Kasumi-1 (cell line): ENCODE measurements at places on chromosomes 2 and 18.

- no peak for DNase-seq
Observed at GRCh38 chr2:167987558-167987957, 259.8 kb downstream of the STK39 start.

GRCh38 chr2:24970483-24971285 lies 1.1 kb downstream of the DNAJC27 start:
- peak; percentile 25 for DNase-seq

DNA sequence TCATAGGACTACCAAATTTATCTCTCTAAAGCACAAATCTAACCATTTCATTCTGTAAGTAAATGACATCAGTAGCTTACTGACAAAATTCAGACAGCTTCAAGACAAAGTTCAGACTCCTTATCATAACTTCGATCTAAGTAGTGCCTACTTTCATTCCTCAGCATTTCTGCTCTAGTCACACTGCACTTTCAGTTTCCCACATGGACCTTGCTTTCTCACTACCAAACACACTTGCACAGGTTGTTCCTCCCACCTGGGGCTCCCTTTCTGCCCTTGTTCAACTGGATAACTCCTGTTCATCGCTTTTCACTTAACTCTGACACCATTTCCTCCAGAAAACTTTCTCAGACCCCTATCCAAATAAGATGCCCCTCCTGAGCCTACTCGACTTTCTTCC lies 22.1 kb upstream of the CCDC150 start:
- no peak for DNase-seq

- no peak for DNase-seq
Observed at GRCh38 chr2:83874712-83875430, 584.2 kb downstream of the SUCLG1 start.

- DNase-seq = peak; percentile 86
Observed at GRCh38 chr2:113863144-113863543, 26.7 kb upstream of the ACTR3 start.

DNA sequence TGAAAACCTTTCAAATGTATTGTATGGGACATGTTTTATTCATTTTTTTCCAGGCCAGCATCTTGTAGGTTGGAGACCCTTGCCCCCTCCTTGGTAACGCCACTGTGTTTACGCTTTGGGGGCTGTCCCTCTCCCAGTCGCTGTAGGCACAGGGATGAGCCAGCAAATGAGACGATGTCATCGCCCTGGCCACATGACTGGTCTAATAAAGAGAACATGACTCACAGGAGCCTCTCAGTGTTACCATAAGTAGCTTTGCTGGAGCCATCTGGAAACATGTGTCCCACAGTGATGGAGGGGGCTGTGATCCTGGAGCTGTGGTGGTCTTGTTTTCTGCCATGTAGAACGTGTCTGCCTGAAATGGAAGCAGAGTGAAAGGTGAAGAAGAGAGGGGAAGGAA lies 78.9 kb downstream of the CD8B2 start:
- DNase-seq = no peak

- DNase-seq = no peak
Observed at GRCh38 chr18:24246143-24246542, 107.3 kb downstream of the CABYR start.

DNA sequence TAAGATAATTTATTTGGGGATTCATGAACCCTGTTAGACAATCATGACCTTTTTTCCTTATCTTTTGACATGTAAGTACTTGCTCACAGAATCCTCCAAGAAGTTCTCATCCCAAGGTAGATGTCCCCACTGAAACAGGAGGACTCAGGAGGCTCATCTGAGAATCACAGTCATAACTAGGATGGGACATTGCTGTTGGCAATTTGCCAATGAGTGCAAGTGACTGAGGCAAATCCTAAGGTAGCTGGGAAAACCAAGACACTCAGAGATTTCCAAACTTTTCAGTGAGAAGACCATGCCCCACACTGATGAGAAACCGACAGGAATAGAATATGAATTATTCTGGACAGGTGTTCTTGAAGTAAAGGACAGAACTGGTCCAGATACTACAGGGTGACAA lies 735.0 kb downstream of the TMEM182 start:
- DNase-seq = no peak

DNA sequence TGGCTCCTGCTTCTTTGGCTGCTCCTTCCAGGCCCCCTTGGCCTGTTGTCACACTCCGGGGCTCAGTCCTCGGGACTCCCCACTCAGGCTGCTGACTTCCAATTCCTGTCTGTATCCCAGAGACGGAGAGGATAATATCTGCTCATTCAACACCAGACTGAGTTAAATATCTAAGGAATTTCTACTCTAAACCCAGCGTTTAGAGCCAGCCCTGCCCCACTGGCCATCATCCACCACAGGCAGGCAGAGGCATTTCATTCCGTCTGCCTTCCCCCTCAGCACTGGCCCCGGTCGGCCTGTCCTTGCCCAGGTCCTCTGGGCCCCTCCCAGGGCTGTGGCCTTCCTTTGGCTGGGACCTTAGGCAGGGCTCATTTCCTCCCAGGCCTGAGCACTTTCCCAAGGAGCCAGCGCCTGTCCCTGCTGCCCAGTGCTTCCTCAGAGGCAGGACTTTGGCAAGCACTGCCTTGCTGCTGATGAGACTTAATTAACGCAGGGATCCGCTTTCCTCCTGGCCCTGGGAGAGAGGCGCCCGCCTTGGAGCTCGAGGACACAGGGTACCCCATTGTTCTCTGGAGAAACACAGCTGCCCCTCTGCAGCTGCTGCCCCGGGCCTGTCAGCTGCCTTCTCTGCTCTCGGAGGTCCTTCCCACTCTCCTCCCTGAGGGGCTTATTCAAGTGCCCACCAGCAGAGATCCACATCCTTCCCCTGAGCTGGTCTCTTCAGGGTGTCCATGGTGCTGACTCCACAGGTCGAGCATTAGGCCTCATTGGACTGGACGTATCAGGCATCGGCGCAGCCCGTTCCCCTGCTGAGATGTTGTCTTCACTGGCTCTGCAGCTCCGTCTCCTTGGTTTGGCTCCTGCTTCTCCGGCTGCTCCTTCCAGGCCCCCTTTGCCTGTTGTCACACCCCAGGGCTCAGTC lies 42.8 kb downstream of the ATOH8 start:
- DNase-seq = no peak

DNA sequence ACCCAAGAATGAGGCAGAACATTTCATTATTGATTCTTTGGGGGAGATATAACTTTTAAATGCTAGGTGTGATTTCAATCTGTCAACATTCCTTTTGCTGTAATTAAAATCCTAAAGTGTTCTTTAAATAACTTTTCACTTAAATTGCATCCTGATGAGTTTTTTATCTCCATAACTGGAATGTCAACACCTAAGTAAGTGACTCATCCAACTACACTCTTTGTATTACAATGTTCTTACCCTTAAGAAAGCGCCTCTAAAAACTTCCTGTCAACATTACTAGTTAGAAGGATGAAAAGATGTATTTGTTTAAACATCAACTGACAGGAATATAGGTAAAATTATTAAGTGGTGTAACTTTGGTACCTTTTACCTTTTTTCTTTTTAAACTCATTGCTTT lies 1657.0 kb downstream of the LRP1B start:
- DNase-seq = no peak

DNA sequence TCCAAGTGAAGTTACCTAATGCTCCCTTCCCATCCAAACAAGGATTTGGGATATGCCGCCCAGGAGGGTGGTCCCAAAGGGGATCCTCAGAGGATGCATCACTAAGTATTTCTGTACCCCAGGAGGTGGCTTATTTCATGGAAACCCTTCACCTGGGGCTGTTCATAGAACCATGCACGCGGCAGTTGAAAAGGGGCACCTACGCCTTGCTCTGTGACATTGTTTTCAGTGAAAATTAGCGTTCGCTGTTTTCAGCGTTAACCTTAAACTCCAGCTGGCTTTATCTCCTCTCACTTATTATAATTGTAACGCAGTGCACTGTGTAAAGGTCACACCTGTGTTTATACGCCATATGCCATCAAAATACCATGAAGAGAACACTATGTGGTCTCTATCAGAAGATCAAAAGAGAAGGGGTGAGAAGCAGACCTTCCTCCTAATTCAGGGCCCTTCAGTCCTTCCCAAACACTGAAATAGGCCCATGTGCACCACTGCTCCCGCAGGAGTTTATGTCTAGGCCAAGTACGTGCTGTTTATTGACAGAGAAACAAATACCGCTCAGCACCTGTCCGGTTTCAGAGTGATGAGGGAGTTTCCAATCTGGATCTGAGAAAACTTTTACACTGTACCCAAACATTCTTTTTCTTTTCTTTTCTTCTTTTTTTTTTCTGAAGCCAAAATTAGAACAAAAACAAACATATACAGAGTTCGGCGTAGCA lies 162.1 kb downstream of the BCL2 start:
- no peak for DNase-seq

- no peak for DNase-seq
Observed at GRCh38 chr2:6069381-6069780, 377.2 kb downstream of the SOX11 start.

DNA sequence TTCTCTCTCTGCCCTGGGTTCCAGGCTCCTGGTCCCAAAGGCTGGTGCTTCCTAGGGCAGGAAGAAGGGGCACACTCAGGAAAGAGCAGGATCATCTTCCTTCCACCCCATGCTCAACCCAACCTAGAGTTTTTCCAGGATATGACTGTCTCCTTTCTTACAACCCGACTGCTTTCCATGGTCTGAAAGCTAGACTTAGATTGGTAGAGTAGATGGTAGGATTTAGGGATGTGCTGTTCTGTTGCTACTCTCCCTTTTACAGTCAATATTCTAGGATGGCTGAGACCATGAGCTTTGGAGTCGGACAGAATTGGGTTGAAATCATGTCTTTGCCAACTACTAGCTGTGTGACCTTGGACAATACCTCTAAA lies 45.9 kb upstream of the IGFBP5 start:
- no peak for DNase-seq

DNA sequence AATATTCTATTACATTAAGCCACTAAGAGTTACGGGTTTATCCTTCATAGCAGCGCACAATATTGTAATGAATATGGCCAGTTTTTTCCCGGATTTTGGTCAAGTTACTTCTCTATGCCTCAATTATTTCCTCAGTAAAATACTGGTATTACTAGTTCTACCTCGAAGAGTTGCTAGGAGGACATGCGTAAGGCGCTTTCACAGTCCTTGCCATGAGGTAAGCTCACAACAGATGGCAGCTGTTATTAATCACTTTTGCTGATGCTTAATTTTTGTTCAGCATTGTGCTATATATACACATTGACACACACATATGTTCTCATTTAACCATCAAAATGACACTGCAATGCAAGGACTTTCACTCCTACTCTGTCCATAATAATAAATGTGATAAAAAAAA lies 101.5 kb downstream of the SCG2 start:
- no peak for DNase-seq

DNA sequence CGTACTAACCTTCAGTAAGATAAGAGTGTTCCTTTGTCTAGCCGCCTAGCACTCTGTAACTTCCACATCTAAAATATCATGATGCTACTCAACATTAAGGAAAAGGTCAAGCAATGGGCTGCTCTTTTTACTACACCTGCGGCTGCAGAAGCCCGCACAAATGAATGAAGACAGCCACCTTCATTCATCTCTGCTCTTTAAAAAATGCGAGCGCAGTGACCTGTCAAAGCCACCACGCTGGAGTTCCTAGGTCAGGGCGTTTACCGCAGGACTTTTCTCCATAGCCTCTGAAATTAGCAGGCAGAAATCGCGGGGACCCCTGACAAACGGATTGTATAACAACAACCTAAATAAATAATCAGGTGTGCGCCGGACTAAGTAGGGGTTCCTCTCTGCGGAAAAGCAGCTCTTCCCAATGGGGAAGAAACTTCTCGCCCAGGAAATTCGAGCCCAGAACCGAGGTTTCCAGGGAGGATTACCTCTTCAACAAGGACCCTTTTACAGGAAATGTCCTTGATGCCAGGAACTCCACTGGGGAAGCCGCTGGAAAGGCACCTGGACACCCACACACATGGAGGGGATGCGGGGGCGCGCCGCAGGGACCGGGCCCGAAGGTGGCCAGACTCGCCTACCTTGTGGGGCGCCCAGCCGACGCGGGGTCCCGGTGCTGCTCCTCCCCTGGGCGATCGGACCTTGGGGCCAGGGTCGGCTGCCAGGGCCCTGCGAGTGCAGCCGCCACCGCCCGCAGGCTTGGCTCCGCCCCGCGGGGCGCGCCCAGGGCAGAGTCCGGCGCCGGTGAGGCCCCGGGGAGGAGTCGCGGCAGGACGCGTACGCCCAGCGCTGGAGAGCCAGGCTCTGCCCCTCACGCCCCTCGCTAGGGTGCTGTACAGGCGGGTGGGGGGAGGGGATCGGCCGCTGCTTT lies at the start of gene CCDC68:
Gene CCDC68, minus strand, starts transcription at position 758 of the 922 bp plus-strand sequence. CDS start 16,670 bp downstream, outside the sequence.
- DNase-seq = no peak

GRCh38 chr2:29016504-29016903 lies 35.4 kb downstream of the TOGARAM2 start:
- DNase-seq = no peak

DNA sequence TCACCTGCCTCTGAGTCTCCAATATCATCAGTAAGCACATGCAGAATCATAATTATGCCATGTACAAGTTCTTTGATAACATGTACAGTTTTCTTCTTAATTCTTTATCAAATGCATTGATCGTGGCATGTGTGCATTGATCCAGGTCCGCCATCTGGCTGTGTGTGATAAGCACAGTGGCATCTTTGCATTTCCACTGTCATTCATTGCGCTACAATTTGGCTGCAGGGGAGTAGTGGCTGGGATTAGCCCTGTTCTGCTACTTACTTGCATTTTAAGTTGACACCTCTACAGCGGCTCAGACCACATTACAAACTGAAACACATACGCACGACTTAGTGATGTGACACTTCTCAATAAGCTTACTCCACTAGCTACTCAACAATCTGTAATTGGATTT lies 83.6 kb upstream of the OTX1 start:
- DNase-seq = no peak

DNA sequence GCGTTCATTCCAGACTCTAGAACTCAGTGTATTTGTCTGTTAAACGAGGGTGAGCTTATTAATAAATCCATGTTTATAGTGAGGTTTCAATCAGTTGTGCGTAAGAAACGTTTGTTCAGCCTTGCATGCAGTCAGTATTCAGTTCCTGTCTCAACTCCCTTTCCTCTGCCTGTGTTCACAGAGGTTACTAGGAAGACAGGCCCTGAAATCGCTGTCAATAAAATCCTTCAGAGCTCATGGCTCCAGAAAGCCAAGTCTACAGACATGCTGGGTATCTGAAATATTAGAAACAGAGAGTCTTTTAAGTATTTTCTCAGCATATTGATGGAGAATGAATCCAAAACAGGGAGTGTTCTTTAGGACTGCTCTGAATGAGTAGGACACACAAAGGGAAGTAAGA lies 75.4 kb downstream of the KLF7 start:
- no peak for DNase-seq

DNA sequence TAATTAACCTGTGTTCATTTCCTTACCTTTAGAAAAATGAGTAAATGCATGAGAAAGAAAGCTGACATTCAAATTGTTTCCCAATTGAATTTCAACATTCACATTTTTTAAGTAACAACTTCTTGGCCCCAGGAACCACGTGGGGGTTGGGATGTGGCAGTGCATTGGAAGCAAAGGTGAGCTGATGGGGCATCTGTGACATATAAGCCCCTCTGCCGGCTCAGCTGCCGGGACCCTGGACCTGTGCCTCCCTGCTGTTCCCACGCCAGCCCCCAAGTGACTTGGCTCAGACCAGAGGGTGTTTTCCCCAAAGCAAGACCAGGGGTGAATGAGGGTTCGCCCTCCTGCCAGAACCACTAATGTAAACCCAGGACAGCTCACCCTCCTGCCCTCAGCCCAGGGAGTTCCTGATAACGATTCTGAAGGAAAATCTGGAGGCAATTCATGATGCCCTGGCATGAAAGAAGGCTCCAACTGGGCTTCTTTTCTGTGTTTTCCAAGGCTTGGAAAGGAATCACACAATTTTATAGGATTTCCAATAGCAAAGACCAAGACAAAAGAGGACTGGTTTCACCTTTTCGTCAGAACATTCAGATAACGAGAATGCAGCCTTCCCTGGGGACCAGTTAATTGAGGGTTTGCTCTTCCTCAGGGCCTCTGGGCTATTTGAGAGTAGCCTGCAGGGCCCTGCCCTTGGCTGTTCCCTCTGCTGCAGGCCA lies 193.2 kb upstream of the TWIST2 start:
- no peak for DNase-seq
